CD4-positive, alpha-beta T cell treated with Interleukin-6 at 100 ng/mL for 8 hours (primary cell): ENCODE measurements at places on chromosomes 13 and 19.

DNA sequence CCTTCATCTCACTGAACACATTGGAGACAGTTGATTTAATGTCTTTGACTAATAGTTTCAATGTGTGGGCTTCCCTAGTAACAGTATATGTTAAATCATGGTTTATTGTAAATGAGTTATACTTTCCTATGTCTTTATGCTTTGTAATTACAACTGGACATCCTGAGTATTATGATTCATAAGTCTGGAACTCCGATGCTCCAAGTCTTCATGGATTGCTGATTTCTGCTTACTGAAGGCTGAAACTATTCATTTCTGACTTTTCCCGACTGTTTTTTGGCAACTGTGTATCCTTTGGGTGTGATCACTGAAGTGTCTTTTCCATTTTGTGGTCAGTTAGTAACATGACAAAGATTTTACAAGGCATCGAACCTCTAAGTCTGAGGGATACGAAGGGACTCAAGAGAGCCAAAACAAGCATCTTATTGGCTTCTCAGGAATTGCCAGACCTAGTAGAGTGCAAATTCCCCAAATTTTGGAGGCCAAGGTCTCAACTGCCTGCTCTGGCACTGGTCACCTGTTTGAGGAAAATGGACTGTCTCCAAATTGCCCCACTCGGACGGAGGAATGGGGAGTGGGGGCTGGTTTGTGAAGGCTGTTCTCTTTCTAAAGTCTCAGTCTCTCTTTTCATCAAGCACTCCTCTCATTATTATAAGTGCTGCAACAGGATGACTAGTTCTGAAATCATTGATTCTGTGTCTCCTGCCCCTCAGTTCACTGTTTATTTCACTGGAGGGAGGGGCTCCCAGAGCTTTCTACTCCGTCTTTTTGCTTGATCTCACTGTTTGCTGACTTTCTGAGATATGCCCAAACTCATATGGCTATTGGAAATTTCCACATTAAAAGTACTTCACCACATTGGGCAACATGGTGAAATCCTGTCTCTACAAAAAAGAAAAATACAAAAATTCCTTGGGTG is 20.2 kb upstream of the CD70 start:
- DNase-seq = no peak

- DNase-seq = no peak
Observed at GRCh38 chr19:41932259-41932719, 4.0 kb upstream of the ERFL start.

GRCh38 chr19:54364775-54365257 is at the start of gene LAIR1:
Gene LAIR1 (minus strand): TSS chr19:54364931. CDS start chr19:54364804, 127 bp downstream.
- DNase-seq = peak; percentile 65

DNA sequence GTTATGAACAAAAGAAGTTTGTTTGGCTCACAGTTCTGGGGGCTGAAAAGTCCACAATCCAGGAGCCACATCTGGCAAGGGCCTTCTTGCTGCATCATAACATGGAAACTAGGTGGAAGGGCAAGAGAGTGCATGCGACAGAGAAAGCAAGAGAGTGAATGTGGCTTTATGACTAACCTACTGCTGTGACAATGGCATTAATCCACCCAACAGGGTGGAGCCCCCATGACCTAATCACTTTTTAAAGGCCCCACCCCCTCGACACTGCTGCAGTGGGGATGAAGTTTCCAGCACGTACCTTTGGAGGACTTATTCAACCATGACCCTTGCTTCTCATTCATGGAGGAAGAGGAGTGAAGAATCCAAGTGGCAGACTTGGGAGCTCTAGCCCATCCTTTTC is 30.0 kb upstream of the RFXAP start:
- DNase-seq = no peak

- no peak for DNase-seq
Observed at GRCh38 chr13:87322386-87322785, 348.8 kb upstream of the SLITRK5 start.

DNA sequence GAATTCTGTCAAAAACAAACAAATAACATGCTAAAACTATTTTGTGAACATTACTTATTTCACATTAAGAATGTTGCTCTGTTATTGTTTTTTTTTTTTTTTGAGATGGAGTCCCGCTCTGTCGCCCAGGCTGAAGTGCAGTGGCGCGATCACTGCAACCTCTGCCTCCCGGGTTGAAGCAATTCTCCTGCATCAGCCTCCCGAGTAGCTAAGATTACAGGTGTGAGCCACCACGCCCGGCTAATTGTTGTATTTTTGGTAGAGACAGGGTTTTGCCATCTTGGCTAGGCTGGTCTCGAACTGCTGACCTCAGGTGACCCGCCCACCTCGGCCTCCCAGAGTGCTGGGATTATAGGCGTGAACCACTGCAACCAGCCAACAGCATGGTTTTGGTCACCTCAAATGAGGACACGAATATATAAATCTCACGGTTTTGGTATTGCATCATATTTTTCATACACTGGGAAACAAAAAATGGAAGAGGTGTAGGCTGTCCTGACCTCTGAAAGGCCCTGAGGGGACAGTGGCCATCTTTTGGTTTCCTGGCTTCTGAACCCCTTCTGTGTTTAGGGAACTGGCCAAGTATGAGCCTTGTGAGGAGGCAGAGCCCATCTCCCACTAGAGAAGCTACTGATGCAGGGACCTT is 25.5 kb downstream of the GPR42 start:
- DNase-seq = no peak

GRCh38 chr19:15640904-15641597 is 354 bp downstream of the CYP4F3 start:
- no peak for DNase-seq

DNA sequence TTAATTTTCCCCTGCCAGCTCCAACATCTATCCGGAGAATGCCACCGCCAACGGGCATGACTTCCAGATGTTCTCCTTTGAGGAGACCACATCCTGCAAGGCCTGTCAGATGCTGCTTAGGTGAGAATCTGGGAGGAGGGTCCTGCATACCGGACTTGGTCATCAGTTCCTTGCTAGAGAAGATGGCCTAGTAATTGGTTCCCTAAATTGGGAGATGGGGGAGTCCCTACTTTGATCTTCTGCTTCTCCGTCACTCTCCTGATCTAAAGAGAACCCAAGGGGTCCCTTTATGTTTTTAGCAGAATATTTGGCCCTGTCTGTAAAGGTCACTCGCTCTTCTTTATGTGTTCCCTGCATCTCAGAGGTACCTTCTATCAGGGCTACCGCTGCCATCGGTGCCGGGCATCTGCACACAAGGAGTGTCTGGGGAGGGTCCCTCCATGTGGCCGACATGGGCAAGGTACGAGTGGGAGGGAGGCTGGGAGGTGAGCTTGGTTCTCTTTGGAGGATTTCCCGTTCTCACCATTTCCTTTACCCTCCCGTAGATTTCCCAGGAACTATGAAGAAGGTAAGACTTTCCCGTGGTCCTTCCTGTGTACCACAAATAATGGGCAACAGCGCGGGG is 54.1 kb upstream of the ADGRE1 start:
- no peak for DNase-seq

DNA sequence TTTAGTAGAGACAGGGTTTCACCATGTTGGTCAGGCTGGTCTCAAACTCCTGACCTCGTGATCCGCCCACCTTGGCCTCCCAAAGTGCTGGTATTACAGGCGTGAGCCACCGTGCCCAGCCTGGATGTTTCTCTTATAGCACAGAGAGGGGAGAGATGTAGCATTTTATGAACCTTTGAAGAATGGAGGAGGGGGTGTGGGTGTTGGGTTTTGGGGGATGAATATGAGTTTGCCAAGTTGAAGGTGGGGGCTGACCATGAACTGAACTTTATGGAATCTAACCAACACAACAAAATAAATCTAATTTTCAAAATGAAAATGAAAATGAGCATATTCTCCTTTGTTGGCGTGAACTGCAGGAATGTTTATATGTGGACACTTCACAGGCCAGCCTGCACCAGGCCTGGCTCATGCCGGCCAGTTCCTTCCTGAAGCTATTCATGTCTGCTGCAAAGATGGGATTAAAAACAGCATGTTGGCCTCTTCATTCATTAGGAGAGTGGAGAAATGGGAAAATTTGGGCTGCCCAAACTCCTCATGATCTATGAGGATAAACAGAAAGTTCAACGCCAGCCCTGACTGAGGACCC is 39.5 kb upstream of the HOMER3 start:
- no peak for DNase-seq

DNA sequence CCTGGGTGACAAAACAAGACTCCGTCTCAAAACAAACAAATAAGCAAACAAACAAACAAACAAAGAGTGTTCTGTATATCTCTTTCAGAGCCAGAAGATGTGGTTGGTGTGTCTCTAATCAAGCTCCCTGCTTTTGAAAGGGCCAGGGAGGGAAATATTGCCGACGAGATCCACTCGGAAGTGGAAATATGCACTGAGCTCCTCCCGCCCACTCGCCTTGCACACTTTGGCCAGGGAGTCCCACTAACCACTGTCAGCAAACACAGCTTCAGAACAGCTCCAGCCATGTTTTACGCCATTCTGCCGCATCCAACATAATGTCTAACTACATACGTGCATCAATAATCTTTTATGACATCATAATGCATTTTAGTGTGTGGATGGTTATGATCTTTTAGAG is 155.5 kb upstream of the VSTM2B start:
- no peak for DNase-seq

GRCh38 chr19:43596842-43597461 is 557 bp downstream of the ZNF576 start:
- no peak for DNase-seq

DNA sequence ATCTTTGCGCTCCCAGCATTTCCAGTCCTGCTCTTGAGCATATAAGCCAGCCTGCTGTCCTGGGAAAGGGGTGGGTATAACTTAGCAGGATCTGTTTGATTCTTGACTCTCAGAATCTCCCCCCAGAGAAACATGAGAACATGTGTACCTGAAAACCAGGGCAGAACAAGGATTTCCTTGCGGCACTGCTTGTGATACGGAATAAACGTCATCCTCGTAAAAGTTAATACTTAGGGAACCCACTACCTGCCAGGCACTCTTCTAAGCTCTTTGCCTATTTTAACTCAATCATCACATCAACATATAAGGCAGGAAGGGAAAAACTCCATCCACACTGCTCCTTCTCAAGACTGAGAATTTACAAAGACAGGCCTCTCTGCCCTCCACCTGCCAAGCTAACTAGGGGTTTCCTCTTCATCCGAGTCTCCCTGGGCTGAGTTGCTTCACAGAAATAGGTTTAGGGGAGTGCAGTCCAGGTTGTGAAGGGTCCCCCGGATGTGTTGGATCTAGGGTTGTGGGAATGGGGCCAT is 1.1 kb downstream of the ZNF653 start:
- no peak for DNase-seq

DNA sequence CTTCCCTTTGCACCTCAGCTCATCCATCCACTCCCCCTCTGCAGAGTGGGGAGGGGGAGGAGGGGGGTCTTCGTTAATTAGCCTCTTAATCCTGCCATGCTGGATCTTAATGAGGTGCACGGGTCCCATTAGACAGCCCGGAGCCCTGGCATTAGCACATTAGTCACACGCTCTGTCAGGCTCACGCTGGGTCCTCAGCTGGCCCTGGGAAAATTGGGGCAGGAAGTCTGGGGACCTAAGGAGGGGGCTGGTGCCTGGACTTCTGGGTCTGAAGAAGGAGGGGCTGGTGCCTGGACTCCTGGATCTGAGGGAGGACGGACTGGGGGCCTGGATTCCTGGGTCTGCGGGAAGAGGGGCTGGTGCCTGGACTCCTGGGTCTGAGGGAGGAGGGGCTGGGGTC is 444 bp upstream of the NCCRP1 start:
- no peak for DNase-seq

GRCh38 chr13:112144616-112145550 is 77.9 kb downstream of the SOX1 start:
- DNase-seq = no peak

- DNase-seq = no peak
Observed at GRCh38 chr19:30223866-30224688, 148.1 kb upstream of the ZNF536 start.

DNA sequence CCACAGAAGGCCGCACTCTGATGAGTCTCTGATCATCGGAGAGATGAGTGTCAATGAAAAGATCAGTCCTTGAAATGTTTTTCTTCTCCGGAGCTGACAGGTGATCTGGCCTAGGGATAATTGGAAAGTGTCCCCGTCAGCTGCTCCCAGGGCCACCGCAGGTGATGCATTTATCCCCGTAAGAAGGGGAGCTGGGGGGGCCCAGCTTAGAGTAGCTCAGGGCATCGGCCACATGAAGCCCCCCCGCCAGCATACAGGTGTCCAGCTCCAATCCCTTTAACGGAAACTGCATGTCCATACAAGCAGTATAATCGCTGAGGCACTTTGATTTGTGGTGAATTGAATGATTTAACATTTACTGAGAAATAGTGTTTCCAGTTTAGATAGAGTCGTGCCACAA is 27.7 kb downstream of the ATP4B start:
- no peak for DNase-seq

- no peak for DNase-seq
Observed at GRCh38 chr19:1854039-1854541, 5.8 kb upstream of the REXO1 start.

GRCh38 chr19:2413159-2413558 is 14.2 kb downstream of the TIMM13 start:
- no peak for DNase-seq

DNA sequence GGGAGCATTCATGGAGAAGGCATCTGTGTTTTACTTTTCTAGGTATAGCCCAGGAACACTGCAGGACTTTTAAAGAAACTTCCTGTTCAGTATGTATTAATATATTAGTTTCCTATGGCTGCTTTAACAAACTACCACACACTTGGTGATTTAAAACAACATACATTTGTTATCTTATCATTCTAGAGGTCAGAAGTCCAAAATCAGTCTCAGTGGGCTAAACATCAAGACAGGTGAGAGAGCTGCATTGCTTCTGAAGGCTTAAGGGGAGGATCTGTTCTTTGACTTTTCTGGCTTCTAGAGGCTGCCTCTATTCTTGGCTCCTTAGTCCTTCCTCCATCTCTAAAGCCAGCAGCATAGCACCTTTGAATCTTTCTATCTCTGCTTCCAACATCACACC is 37.6 kb upstream of the DIAPH3 start:
- no peak for DNase-seq

GRCh38 chr13:97491452-97491851 is 57.5 kb downstream of the RAP2A start:
- DNase-seq = no peak

DNA sequence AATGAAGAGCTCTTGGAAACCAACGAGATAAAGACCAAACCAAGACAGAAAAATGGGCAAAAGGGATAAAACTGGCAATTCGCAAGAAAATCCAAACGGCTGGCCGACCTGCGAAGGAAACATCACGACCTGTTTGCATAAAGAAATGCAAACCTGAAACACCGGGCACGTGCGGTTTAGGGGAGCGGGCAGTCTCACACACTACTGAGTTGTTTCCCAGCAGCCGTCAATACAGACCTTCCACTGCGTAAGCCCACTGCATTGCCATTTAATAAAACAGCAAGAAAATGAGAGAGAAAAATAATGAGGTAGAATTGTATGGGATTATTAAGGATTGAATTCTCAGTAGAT is 642 bp upstream of the PEG3 start:
- DNase-seq = no peak

DNA sequence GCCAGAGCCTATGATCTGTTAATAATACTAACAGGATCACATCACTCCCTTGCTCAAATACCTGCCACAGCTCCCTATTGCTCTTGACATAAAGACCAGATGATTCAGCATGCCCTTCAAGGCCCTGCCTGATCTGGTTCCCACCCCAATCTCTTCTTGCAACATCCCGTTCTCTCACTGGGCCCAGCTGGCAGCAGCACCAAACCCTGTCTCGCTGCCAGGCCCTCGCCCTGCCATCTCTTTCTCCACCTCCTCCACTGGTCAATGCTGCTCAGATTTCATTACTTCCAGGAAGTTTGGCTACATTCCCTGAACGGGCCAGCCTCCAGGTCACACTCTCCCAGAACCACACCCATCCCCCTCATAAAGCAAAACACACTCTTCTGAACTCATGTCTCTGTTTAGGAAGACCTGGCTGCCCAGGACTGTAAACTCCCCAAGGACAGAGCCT is 8.6 kb upstream of the BCAT2 start:
- DNase-seq = no peak
